Natural killer cell (primary cell): ENCODE measurements at places on chromosomes 11 and 22. TPM values are rescaled to one million over a fixed set of nuclear protein-coding genes. Genes with fewer than 3 reads are reported as not detected.

Gene ISX
- total RNA-seq, result not detected

Gene OR56A4
- 0.09 TPM for total RNA-seq

Gene PLEKHA7
- 1.3 TPM for total RNA-seq

Gene C11orf21
- total RNA-seq, result 325 TPM

Gene LGR4
- total RNA-seq, result 0.35 TPM

Gene LGALS12
- 0.38 TPM for total RNA-seq

Gene APOA1
- total RNA-seq, result 0.54 TPM

Gene PDGFB
- 1.2 TPM for total RNA-seq

Gene IRAG1
- total RNA-seq, result 0.54 TPM

Gene MPPED1
- total RNA-seq, result not detected

Gene BATF2
- 0.30 TPM for total RNA-seq
